Pancreas (tissue), 10 donors: ENCODE measurements at places on chromosomes 2 and 18.

DNA sequence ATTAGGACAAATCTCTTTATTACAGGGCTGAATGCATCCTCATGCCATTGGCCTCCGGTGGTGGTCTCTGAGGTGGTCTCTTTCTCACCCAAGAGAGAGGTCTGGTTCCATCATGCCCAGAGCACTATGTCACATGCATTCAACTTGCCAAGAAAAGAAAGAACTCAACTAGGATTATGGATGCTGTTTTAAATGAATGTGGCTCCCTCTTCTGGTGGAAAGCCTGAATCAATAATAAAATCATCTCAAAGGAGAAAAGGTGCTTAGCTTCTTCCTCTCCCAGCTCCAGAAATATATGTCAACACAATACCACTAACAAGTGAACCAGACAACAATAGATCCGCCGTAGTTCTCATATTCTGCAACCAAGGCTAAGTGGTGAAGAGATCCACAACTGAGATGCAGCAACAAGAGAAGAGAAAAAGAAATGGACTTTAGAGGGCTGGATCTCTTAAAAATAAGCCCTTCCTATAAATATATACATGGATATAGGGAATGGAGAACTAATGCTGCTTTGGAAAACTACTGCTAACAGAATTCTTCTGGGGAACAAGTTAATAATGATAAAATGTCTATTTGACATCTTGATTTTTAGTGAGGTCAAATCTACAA is 396.8 kb downstream of the NCKAP5 start:
- DNase-seq = no peak
- H3K27me3 ChIP-seq = no peaks in the 10 kb centered on the region
- no peaks in the 10 kb centered on the region for H3K36me3 ChIP-seq

DNA sequence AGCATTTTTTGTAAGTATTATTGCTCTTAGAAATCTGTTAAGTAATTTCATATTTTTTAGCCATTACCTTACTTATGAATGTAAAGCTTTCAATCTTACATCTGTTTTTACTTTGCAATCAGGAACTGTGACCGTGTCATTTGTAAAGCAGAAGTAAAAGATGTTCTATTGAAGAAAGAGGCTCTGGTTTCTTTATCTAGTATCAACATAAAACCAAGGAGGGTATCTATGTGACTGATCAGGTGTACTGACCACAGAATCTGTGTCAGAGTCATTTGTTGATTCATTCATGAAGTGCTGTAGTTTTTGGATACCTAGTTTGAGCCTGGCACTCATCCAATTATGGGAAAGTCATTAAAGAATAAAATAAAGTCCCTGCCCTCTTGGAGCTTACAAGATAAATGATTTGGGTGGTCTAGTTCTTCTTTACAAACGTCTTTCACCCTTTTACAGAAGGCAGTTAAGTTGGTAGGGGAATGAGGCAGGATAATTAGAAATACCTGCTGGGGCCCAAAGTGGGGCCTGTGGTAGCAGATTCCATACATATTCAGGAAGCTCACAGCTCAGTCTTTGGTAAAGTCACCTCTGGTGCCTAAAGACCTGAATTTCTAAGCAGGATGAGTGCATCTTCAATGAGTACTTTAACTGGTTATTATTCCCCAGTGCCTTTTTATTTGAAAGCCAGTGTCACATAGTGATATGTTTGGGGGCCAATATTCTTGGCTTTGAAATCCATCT is 260.6 kb upstream of the NT5C1B start:
- no peak overlapping the region for H3K27ac ChIP-seq
- no peaks in the 10 kb centered on the region for H3K27me3 ChIP-seq
- DNase-seq = no peak
- H3K4me3 ChIP-seq = no peak overlapping the region
- H3K4me1 ChIP-seq = no peaks in the 10 kb centered on the region

DNA sequence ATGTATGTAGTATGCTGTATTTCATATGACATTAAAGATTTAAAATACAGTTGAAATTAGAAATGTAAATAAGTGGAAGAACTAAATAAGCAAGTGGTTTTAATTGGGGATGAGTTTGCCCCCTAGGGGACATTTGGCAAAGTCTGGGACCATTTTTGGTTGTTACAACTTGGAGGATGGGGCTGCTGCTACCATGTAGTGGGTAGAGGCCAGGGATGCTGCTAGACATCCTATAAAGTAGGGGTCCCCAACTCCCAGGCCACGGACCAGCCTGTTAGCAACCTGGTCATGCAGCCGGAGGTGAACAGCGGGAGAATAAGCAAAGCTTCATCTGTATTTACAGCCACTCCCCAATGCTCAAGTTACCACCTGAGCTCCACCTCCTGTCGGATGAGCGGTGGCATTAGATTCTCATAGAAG is 27.9 kb upstream of the ASNSD1 start:
- no peak overlapping the region for H3K4me3 ChIP-seq
- H3K36me3 ChIP-seq = no peaks in the 10 kb centered on the region
- no peak overlapping the region for H3K27ac ChIP-seq
- no peak for DNase-seq

- H3K4me3 ChIP-seq = no peak overlapping the region
- no peaks in the 10 kb centered on the region for H3K27me3 ChIP-seq
- DNase-seq = no peak
- no peak overlapping the region for H3K27ac ChIP-seq
- H3K4me1 ChIP-seq = no peaks in the 10 kb centered on the region
Measured at GRCh38 chr18:44453505-44453904, 227.2 kb upstream of the SETBP1 start.

DNA sequence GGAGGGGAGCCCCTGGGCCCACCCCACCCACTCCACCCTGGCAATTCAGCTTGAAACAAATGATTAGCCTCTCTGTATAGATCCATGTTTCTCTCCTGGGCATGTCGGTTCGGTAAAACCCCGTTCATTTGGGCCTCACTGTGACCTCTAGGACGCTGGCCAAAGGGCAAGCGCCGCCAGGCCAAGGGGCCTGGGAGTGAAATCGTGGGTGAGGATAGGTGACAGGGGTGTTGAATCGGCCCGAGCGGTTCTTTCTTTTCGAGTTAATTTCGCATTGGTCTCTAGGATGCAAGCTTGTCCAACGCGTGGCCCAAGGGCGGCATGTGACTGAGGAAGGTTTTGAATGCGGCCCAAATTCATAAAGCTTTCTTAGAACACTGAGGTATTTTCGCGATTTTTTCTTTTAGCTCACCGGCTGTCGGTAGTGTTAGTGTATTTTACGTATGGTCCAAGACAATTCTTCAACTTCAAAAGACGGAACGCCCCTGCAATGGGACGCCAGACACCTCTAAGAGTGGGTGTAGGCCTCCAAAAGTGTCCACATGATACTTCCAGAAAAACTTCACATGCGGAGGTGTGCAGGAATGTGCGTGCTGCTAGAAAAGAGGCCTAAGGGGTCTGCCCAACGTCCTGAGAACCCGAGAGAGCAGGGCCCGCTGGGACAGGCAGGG is 9.8 kb upstream of the ARID5A start:
- no peak for DNase-seq
- H3K27ac ChIP-seq = peak overlapping the region; percentile 55
- H3K4me1 ChIP-seq = peaks cover 3% of the 10 kb centered on the region
- H3K27me3 ChIP-seq = no peaks in the 10 kb centered on the region
- peak overlapping the region; percentile 40 for H3K4me3 ChIP-seq
- no peaks in the 10 kb centered on the region for H3K36me3 ChIP-seq

GRCh38 chr2:191467113-191467512 is 210.8 kb upstream of the NABP1 start:
- H3K4me3 ChIP-seq = no peak overlapping the region
- peaks cover 56% of the 10 kb centered on the region for H3K4me1 ChIP-seq
- peak overlapping the region; percentile 65 for H3K27ac ChIP-seq
- peak; percentile 88 for DNase-seq
- H3K36me3 ChIP-seq = no peaks in the 10 kb centered on the region

DNA sequence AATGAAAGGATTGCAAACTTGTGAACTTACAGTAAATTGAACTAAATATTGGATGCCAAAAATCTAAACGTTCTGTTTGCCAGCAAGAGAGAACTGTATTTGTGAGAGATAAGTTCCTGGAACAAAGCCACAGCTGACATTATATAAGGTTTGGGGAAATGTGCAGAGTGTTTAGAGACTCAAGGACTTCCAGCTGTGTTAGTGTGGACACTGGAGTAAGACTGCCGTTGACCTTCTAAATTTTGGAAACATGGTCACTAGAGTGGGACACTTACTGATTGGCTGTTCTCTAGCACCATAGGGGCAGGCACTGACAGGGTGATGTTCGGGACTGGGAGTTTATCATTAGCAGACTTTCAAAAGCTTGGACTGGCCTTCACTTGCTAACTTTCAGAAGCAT is 40.5 kb downstream of the SCN9A start:
- DNase-seq = no peak
- H3K27ac ChIP-seq = no peak overlapping the region
- H3K4me3 ChIP-seq = no peak overlapping the region
- H3K4me1 ChIP-seq = peaks cover 16% of the 10 kb centered on the region

- H3K27ac ChIP-seq = no peak overlapping the region
- H3K4me1 ChIP-seq = no peaks in the 10 kb centered on the region
- H3K4me3 ChIP-seq = no peak overlapping the region
- no peaks in the 10 kb centered on the region for H3K36me3 ChIP-seq
Measured at GRCh38 chr2:10238396-10238795, 64.3 kb upstream of the HPCAL1 start.

DNA sequence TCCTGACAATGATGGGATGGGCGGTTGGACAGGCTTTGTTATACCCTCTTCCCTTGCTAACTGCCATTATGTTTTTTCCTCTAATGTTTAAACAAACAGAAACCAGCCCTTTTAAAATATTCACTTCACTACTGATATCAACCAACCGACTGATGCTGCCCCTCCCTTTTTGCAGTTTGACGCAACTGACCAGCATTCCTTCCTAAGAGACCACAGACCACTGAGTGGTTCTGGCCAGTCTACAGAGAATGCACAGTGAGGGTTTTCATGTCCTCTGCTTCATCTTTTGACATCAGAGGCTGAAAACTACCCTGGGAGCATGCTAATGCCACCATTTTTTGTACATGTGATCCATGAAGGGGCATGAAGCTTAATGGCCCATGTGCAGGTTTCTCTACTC is 85.3 kb downstream of the CYP26B1 start:
- no peaks in the 10 kb centered on the region for H3K27me3 ChIP-seq
- no peaks in the 10 kb centered on the region for H3K4me1 ChIP-seq
- no peak for DNase-seq
- H3K27ac ChIP-seq = no peak overlapping the region

DNA sequence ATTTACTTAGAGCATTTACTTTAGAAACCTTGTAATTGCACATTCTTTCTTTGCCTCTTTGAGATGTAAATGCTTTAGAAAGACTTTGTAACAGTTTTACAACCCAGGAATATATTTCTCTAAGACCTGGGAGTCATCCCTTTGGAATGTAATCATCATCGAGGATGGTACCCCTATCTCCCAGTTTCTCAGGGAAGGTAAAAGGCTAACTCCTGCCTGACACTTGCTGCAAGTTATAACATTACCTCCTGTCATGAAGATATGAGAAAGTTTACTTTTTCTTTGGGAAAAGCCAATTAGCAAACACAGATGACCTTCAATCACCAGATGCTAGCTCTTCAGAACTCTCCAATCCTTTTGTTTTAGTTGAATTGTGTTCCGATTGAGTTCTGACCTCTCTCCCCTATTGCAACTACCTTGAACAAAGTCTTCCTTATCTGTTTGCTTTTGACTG is 420.3 kb upstream of the FSIP2 start:
- no peak overlapping the region for H3K27ac ChIP-seq
- no peaks in the 10 kb centered on the region for H3K27me3 ChIP-seq
- no peak overlapping the region for H3K4me3 ChIP-seq
- H3K4me1 ChIP-seq = no peaks in the 10 kb centered on the region
- DNase-seq = no peak
- H3K36me3 ChIP-seq = no peaks in the 10 kb centered on the region
